H9 (cell line): ENCODE measurements at places on chromosomes 4 and X. TPM values are rescaled to one million over a fixed set of nuclear protein-coding genes. Genes with fewer than 3 reads are reported as not detected.

Gene ETDB
- not detected in 2 replicates for total RNA-seq

Gene SLAIN2
- total RNA-seq: 30.8 and 32.0 TPM in 2 replicates

Gene PCDH10
- total RNA-seq: 6.9 and 8.1 TPM in 2 replicates

Gene MAGEB4
- 0.11 TPM in 1 of 2 replicates, not detected in the other for total RNA-seq

Gene SRPX
- total RNA-seq: 2.5 and 2.8 TPM in 2 replicates

Gene GPRASP2
- 13.9 and 14.2 TPM in 2 replicates for total RNA-seq

Gene CCNB3
- 0.35 and 0.39 TPM in 2 replicates for total RNA-seq

Gene RIBC1
- total RNA-seq: 1.0 and 1.2 TPM in 2 replicates

Gene LAMP2
- total RNA-seq: 27.7 and 28.6 TPM in 2 replicates

Gene SPANXN3
- not detected in 2 replicates for total RNA-seq

Gene SASH3
- total RNA-seq: not detected in 2 replicates

Gene RHOXF1
- total RNA-seq: not detected in 2 replicates

Gene GYPA
- total RNA-seq: not detected in 2 replicates

Gene CCNG2
- total RNA-seq: 9.9 and 10.6 TPM in 2 replicates

Gene LRRC66
- 0.09 TPM in 1 of 2 replicates, not detected in the other for total RNA-seq

Gene CYBB
- 0.04 and 0.07 TPM in 2 replicates for total RNA-seq

Gene ZNF732
- total RNA-seq: 13.4 and 13.6 TPM in 2 replicates

Gene CCDC149
- 4.5 and 5.0 TPM in 2 replicates for total RNA-seq

Gene GPR82
- total RNA-seq: not detected in 2 replicates
